ENCODE measurements at places on chromosomes 16 and 17.

DNA sequence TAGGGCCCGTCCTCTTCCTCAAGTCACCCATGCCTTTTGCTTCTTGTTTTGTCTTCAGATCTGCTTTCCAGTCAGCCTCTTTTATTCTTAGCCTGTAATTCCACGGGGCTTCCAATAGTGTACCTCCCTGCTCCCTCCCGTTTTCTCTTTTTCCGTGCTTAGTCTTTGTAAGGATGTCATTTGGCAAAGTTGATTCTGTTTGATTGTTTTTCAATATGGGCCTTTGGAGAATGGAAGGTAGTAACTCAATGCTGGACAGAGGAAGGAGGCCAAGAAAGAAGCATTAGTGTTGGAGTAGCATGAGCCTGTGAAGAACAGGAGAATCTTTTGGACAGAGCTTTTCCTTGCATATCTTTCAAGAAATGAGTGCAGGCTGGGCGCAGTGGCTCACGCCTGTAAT is 6.5 kb downstream of the WWP2 start:
- no peak for DNase-seq

DNA sequence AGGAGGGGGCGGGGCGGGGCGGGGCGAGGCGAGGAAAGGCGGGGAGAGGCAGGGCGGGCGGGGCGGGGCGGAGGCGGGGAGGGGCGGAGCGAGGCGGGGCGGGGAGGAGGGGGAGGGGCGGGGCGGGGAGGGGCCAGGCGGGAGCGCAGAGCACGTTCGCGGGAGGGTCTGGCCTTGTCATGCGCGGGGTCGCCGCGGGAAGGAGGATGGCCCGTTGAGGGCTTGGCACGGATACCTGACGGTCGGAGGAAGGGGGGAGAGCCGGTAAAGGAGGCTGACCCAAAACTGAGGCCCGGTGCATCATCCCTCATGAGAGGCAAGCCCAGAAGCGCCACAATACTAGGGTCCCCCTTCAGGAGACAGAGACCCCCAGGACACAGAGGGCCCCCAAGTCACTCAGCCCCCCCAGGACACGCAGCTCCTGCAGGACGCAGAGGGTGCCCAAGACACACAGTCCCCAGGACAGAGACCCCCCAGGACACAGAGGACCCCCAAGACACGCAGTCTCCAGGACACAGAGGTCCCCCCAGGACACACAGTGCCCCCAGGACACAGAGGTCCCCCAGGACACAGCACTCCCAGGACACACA is 593 bp upstream of the WDR45B start:
- no peak for DNase-seq

DNA sequence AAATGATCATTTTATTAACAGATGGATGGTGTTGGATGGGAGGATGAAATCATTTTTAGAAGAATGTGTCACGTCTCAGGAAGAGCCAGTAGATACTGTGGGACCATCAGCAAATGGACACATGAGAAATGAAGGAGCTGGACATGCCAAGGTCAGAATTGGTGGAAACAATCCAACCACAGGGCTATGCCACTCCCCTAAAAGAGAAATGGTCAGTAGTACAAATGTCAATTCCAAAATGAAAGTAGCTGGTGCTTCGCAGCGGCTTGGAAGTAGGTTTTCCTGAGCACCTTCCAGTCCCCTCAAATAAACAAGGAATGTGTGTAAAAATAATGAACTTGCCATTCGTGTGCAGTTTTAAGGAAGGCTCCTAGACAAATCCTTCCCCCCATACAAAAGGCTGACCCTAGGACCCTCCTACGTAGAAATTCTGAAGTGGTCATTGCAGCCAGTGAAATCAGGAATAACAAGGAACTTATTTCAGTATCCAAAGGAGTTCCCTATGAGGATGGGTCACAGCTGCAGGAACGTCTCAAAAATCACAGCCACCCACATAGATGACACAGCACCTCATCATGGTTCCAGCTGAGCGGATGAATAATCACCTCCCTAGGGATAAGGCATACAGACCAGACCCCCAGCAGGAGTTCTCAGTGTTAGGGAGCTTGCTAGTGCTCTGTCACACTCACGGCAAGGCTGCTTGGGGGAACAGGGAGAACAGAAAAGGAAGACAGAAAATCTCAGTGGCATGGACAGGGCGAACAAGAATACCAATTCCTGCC is 239.2 kb downstream of the HS3ST3A1 start:
- DNase-seq = no peak

DNA sequence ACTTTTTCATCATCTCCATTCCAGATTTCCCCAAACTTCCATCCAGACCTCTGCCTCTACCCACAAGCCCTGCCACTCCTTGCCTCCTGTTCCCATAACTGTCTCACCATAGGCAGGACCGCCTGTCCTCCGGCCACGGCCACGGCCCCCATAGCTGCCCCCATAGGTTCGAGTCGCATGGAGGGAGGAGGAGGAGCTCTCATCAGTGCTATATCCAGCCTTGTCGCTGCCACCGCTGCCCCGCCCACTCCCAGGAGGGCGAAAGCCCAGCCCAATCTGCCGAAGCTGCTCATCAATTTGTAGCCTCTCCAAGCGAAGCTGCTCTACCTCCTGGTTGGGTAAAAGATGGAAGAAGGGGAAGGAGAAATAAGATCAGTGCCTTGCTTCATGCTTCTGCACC is 3.4 kb upstream of the SOX15 start:
- no peak for DNase-seq

DNA sequence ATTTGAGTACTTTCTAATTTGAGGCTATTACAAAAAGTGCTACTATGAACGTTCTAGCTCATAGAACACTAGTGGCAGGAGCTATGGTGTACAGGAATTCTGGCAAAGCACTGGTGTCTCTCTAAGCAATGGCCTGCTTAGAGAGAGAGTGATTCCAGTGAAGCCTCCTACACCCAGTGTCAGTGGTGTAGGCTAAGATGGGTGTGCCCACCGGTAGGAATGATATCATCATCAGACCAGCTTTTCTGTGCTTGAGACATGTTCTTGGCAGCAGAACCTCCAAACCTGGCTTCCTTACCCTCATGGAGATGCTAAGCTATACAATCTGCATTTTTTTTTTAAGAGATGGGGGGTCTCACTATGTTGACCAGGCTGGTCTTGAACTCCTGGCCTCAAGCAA is 370.3 kb downstream of the SOX9 start:
- DNase-seq = no peak

DNA sequence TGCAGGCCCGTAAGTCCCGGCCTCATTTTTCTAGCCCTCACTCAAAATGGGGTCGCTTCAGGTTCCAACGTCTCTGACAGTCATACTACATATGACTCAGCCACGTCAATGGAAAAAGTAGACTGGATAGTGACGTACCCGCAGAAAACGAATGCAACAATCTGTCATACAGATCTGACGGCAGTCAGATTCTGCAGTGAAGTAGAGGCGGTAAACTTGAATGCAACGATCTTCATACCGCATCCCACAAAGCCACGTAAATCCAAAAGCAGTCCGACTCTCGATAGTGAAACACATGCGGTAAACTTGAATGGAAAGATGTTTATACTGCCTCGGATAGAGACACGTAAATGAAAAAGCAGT is 38.4 kb upstream of the ARL4D start:
- peak; percentile 89 for DNase-seq

- DNase-seq = no peak
Measured at GRCh38 chr16:61324044-61324443, 712.2 kb downstream of the CDH8 start.

- DNase-seq = no peak
Measured at GRCh38 chr17:66432996-66433551, 130.7 kb downstream of the PRKCA start.

- DNase-seq = no peak
Measured at GRCh38 chr17:80358861-80359260, 56.1 kb upstream of the ENDOV start.

DNA sequence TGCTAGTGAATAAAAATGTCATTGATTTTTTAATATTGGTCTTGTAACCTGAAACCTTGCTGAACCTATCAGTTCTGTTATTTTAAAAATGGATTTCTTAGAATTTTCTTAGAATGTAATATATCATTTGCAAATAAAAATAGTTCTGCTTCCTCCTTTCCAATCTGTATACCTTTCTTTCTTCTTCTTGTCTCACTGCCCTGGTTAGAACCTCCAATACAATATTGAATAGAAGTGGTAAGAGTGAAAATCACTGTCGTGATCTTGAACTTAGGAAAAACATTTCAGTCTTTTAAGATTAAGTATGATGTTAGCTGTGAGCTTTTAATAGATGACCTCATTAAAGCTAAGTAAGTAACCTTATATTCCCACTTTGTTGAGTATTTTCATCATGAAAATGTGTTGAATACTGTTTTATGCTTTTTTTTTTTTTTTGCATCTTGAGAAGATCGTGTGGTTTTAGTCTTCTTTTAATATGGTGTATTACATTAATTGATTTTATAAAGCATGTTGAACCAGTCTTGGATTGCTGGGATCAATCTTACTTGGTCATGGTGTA is 104.8 kb upstream of the NACA2 start:
- DNase-seq = no peak

DNA sequence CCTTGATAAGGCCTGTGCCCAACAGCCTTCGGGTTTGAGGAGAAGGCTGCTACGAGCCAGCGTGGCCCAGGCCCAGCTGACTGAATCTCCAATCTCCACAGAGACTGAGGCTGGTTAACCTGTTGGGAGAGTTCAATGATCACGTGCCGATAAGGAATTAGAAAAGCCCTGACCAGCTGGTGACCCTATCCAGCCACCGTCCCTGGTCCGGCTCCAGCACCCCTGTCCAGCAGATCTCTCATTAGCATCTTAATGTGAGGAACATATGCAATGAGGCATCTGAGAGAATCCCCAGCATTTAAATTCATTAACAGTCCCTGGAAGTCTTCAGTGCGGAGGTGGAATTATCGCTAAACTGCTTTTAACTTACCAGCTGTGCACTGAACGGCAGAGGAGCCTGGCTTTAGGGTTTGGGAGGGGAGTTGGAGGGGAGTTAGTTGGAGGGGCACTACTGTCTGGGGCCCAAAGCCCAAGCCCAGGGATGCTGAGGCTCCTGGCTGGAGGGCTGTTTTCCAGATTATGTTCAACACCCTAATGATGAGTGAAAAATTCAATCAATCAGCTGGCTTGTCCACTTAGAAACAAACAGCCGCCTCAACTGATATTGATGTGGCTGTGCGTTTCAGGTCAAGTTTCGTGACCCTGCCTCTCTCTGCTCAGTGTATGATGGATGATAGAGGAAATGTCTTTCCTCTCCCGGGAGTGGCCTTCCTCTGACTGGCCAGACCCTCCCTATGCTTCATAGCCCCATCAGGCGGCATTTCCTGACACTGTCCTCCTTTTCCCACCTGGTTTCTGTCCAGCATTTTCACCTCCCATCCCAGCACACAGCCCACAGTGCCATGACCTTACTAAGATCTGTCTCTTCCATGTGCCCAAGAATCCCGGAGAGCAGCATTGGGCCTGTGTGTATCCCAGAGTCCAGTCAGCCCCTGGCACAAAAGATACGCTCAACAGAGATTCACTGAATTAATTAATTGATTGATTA is 184.5 kb downstream of the CCT6B start:
- DNase-seq = no peak

DNA sequence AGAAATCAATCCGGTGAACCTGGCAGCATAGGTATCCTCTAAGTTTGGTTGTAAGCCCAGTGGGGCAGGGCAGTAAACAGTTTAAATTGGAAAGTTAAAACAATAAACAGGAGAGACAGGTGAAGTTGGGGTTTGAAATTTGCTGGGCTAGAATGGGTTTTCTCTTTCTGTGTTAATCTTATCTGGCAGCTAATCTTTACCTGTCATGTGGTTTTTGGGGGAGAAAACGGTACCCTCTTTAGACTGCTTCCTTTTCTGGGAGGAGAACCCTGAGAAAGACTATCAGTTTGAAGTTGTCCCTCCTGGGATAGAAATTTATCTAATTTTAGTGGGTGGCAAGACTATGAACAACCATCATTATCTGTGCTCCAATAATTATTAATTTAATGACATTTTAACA is 24.0 kb downstream of the CDH13 start:
- DNase-seq = no peak

DNA sequence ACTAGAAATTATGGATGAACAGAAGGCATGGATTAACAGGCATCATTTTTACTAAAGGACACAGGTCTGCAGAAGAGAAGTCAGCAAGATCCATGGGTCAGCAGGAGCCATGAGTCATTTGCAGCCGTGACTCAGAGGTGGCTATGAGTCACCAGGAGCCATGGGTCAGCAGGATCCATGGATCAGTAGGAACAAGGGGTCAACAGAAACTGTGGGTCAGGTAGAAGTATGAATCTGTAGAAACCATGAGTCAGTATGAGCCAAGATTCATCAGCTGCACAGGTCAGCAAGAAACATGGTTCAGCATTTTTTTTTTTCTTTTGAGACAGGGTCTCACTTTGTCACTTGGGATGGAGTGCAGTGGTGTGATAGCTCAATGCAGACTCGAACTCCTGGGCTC is 58.2 kb upstream of the HS3ST4 start:
- no peak for DNase-seq

GRCh38 chr17:43579566-43580140 is 33.5 kb upstream of the ETV4 start:
- no peak for DNase-seq
